Esophagus squamous epithelium (tissue), 5 donors: ENCODE measurements at places on chromosomes 7 and 10.

DNA sequence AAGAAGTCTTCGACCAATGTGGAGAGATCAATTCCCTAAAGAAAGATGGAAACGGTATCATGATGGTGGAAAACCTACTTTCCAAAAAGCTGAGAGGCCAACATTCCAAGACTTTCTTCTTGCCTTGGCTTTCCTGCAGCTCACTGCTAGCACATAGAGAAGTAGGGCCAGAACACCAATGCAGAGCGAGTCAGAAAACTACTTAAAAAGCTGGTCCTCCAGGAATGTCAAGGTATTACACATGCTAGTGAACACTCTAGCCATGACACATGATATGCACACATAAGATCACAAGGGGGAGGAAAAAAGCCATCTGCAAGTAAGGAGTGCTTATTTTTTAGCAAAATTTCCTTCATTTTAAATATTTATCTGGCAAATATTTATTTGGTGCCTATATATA, 22.7 kb downstream of the GPAM start:
- DNase-seq, result no peak

GRCh38 chr10:49666054-49666615, 13.3 kb upstream of the C10orf53 start:
- DNase-seq, result no peak

DNA sequence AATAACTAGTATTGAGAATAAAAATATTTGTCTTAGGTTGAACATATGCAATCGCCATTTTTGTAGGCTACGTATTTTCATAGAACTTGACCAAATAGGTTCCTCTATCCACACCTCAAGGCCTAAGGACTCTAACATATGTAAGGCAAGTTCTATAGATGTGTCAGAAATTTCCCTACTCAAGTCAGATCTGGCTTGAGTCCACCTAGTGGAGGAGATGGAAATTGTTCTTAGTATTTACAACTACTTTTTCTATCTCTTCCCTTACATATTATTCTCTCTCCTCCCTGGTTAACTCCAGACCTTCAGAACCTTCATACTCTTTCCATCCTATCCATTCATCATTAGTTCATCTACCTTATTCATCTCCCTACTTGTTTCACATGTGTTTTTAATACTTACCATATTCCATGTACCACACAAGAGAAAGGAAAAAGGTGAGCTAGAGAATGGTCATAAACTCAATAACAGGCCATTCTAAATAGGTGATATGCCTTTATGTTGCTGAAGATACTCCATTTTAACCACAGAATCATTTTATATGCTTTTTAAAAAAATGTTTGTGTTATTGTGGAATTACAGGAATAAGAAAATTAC, 174.5 kb upstream of the HDAC9 start:
- DNase-seq, result no peak

- DNase-seq, result no peak
Measured at GRCh38 chr7:35725280-35725680, 30.3 kb upstream of the HERPUD2 start.

DNA sequence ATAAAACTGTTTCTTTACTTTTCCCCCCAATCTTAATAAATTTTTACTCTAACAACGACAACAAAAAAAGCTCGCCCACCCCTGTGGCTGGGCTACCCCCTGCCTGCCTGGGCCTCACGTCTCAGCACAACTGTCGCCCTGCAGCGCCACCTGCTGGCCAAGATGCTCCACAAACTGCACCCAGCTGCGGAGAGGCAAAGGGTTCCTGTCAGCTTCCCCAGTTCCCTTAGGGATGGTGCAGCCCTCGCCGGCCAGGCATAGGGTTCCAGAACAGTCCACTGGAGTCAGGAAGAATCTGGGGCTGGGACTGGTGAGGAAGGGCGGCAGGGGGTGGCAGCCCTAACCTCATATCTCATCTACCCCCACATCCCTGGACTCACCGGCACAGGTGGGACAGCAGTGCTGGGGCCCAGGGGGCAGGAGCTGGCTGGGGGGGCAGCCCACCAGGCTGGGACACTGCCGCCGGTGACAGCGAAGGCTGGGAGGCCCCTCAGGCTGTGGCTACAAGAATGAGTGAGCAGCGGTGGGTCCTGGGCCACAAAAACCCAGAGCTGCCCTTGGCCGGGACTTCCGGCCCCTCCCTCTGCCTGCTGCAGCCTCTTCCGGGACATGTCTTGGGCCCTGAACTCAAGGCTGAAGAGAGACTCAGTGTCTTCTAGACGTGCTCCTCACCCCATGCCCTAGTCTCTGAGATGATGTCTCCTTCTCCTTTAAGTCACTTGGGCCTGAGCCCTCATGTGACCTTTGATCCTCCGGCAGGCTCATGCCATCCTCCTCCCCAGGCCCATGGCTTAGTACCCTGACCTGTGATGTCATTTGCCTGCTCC, 21.2 kb downstream of the ATP6V1F start:
- DNase-seq, result peak; percentile 13

DNA sequence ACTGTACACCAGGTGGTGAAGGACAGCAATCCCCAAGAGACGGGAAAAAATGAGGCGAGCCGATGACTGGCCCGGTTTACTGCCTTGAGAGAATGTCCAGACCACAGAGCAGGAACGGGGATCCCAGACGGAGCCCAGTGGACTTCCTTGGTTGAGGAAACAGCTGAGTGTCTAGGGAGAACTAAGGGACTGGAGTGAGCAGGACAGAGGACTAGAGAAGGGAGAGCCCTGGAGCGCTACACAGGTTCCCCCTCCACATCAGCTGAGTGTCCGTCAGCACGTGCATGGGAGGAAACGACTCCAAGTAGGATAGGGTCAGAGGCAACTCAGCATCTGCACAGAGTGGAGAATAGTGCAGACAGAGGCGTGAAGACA, 7.1 kb upstream of the WDR86 start:
- DNase-seq, result no peak

GRCh38 chr7:3897430-3898372, 596.6 kb downstream of the SDK1 start:
- DNase-seq, result no peak

DNA sequence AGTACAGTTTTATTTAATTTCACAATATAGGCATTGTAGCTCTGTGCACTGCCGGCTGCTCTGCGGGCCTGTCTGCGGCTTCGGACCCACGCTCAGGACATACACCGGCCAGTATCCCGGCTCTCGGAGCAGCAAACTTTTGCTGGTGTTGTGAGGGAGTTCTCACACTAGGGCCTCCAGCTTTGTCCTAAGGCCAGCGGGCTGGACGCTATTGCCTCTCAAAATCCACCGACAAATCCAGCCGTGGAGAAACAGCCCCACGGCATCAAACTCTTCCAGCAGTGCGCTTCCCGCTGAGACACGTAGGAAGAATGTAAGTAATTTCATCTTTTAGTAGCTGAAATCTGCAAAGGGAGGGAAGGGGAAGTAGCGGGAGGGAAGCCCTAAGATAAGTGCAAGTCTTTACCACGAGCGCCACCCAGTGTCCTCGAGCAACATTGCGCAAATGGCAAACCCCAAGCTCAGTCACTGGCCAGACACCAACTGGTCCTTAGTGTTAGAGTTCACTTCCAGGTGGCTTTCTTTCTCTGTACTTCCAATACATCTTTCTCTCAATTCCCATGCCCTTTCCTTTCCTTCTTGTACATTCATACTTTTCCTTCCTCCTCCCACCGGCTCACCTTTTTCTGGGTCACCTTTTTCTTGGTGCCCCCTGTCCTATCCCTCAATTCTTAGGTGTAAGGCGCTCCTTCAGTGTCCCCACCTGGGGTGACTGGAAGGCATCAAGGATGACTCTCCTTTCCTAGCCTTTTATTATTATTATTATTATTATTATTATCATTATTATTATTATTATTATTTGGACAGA, 3.0 kb upstream of the DLX5 start:
- peak; percentile 13 for DNase-seq

DNA sequence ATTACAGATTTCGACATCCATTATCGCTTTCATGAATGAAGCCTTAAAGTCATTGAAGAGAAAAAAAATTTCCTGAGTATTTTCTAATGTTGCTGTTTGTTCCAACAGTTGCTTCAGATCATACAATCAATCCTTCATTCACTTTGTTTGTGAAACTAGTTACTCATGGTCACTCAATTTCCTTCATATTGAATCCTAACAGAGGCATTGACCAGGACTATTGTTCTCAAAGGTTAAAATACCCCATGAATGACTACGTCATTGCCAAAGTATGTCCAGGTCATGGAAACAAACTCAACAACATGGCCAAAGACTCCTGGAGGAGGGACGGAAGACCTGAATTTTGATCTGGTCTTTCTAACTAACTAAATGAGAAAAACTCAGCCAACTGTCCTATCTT, 54.0 kb upstream of the ABCB5 start:
- no peak for DNase-seq

- DNase-seq, result no peak
Measured at GRCh38 chr10:73588656-73589055, 2.5 kb downstream of the USP54 start.

- DNase-seq, result no peak
Measured at GRCh38 chr10:48598243-48598935, 6.5 kb downstream of the ARHGAP22 start.

DNA sequence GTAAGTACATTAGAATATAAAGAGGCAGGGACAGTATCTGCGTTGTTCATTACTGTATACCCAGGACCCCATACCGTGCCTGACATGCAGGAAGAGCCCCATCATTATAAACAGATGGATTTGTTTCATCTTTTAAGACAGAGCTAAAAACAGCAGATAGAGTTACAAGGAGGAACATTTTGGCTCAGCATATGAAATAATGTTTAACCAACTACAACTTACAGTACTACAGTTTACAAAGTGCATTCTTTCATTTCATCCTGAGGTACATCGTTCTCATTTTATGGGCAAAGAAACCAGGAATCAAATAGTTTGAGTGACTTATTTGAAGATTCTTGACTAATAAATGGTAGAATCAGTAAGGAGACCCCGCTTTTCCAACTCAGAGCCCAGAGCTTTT, 38.1 kb upstream of the AGBL3 start:
- no peak for DNase-seq

GRCh38 chr10:43093423-43094076, 16.7 kb downstream of the RET start:
- DNase-seq, result no peak
